OCI-LY7 (cell line): ENCODE measurements at places on chromosomes 1 and 21.

GRCh38 chr21:35909456-35910223 is 150.7 kb downstream of the SETD4 start:
- no peak for DNase-seq

GRCh38 chr1:148263128-148263905 is 111.2 kb upstream of the NBPF11 start:
- DNase-seq = peak; percentile 73

- no peak for DNase-seq
Measured at GRCh38 chr1:65284229-65284628, 25.1 kb upstream of the DNAJC6 start.

GRCh38 chr1:159921251-159921650 is 4.1 kb downstream of the TAGLN2 start:
- peak; percentile 69 for DNase-seq

- no peak for DNase-seq
Measured at GRCh38 chr1:179425186-179425585, 59.4 kb downstream of the AXDND1 start.

DNA sequence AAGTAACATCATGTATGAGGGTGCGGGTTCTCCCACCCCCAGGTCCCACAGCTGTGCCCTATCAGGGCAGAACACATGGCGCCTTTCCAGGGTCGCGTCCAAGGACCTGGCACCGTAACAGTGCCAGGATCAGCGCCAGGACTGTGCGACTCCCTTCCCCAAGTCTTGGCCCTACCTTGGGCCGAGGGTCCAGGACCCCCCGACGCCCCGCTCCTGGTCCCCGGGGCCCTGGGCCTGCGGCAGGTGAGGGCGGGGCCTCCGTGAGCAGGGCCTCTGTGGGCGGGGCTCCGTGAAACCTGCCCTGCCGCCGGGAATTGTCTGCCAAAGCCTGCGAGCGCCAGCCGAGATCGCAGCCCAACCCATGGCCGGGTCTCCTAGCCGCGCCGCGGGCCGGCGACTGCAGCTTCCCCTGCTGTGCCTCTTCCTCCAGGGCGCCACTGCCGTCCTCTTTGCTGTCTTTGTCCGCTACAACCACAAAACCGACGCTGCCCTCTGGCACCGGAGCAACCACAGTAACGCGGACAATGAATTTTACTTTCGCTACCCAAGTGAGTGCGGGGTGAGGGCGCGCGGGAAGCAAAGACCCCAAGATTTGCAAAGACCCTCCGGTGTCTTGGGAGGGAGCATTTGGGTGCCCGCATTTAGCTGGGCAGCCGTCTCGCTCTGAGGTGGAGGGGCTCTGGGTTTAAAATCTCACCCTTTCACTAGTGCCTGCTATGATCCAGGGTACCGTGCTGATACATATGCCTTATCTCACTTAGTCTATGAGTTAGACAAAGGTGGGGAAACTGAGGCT is at the start of gene RHBG:
Gene RHBG, plus strand, starts transcription at position 323 of the 796 bp plus-strand sequence. Its CDS starts 39 bp downstream, at position 362.
- DNase-seq = no peak

DNA sequence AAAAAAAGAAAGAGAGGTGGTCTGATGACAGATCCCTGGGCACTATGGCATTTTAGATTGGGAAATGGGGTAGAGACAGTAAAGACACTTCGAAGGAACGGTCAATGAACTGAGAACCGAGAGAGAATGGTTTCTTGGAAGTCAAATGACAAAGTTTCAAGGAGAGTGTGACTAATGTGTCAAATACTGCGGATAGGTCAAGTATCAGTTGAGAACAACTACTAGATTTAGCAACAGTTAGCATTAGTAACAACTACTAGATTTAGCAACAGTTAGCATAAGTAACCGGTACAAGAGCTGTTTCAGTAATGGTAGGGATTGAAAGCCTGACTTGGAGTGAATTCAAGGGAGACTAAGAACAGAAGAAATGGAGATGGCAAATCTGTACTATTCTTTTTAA is 35.0 kb downstream of the UROD start:
- DNase-seq = no peak

DNA sequence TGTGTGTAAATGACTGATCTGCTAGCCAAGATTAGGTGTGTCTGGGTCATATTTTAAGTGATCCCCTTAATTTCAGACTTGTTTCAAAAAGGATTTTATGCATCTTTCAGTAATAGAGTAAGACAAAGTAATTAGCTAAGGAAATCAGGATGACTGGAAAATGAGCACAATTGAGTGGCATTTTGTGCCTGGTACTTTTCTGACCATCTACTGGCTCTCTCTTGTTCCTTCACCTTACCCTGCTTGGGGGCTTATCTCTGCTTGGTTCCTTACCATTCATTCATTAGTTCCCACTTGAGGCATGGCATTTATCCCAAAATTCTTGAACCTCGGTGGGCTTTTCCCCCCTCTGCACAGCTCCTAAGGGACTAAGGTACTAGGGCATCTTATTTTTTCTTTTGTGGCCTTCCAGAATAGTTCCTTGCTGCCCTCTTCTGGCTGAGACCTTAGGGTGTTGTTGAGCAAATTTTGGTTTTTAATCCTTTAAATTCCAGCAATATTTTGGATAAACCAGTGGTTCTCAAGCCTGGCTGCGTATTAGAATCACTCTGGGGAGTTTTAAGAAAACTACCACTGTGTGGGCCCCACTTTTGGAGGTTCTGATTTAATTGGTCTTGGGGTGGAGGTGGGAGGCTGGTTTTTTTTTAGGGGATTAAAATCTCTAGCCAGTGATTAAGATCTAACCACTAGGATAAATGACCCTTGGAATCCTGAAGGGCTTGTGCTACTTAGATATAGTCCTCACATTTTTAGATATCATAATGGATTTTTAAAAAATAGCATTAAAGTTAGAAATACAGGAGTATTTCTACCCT is 50.8 kb downstream of the HS2ST1 start:
- peak; percentile 52 for DNase-seq
